ENCODE measurements at places on chromosomes 4 and X.
A peak's percentile ranks its signal among the peaks of the same experiment; 100 is the strongest.

DNA sequence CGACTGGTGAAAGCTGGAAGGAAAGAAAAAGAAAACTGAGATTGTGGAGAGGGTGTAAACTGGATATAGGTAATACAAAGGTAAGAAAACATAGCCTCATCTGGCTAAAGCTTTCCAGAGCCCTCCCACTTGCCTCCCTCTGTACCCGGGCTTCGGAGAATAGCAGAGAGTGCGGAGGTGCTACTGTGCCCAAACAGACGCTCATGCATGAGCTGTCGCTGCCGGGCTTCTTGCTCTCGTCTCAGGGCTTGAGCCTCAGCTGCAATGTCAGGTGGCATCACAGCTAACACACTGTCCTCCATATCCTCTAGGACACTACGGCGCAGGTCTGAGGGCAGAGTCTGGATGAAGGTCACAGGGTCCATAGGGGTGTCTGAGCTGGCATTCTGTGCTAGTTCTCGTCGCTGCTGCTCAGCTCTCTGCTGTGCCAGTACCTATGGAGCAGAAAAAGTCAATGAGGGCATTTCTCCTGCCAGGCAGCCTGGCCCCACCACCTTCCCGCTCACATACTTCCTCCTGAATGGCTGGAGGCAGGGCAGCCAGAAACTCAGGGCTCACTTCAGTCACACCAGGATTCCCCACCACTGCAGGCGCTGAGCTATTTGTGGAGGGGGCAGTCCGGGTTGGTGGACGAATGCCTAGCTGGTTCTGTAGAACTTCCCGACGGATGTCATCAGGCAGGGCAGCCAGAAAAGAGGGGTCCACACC is 116.7 kb upstream of the HSD17B10 start:
- no peak for DNase-seq

GRCh38 chr4:163110442-163110841 is 56.2 kb downstream of the NAF1 start:
- no peak for DNase-seq

GRCh38 chr4:78518561-78518960 is 33.0 kb upstream of the ANXA3 start:
- no peak for DNase-seq

- DNase-seq = peak; percentile 51
Measured at GRCh38 chr4:185128272-185129119, 14.6 kb upstream of the SLC25A4 start.

- DNase-seq = no peak
Measured at GRCh38 chrX:109818976-109819375, 85.9 kb upstream of the ACSL4 start.

DNA sequence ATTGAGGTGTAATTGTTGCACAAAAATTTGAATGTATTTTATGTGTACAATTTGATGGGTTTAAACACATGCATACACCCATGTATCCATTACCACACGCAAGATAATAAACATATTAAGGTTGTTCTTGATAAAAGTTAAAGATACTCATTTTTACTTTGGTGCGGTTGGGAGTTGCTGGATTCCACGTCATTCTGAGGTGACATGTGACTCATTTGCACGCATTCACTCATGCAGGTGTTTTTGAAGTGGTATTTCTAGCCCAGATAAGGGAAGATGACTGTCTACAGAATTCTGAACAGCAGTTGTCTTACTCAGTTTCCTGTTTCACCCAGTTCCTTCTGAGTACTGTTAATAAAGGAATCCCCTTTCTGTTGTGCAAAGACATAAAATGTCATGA is 142.0 kb downstream of the RTL3 start:
- DNase-seq = no peak

GRCh38 chr4:10413177-10413576 is 44.0 kb downstream of the ZNF518B start:
- no peak for DNase-seq

DNA sequence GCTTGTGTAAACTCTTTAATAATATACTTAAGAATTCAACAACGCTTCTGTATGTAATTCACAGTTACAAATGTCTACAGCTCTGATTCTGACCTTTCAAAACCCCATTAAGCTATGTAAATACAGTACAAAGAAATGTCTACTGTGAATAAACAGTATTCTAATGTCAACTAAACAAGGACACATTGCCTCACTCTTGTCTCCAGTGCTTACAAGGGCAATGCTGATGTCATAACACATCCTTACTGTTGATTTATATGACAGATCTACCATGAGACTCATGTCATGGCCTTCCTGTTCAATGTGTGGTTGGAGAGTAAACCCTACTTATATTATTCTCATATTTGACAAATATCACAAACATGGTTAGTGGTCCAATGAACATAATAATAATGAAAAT is 256.1 kb upstream of the ADGRL3 start:
- no peak for DNase-seq

DNA sequence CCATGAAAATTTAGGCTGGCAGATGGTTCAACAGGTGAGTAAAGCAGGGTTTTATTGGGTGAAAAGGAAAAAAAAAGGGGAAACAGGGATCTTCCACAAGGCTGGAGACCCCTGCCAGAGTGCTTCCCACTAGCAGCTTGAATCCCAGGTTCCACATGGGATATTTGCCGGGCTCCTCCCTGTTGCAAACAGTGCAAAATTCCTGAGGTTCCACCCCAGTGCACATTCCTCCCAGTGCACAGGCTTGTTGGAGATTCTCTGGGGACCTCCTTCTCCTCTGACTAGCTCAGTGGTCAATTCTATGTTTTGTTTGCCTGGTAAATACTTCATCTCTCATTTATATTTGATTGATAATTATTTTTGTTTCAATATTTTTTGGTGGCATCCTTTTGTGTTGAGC is 66.4 kb upstream of the UGT2B15 start:
- DNase-seq = no peak

- DNase-seq = no peak
Measured at GRCh38 chr4:159677521-159677920, 574.6 kb downstream of the RAPGEF2 start.

GRCh38 chrX:72604705-72605104 is 32.1 kb upstream of the HDAC8 start:
- no peak for DNase-seq

DNA sequence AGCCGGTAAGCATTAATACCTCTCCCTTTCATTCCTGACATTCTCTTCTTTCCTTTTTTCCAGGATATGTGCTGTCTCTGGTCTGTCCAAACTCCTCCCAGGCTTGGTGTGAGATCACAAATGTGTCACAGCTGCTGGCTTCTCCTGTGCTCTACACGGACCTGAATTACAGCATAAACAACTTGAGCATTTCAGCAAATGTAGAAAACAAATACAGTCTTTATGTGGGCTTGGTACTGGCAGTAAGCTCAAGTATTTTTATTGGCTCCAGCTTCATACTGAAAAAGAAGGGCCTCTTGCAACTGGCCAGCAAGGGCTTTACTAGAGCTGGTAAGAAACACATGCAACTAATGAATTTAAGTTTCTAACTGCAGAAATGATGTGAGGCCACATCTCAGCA is 8.4 kb downstream of the NIPAL1 start:
- no peak for DNase-seq

GRCh38 chr4:186027405-186027804 is 41.6 kb upstream of the TLR3 start:
- DNase-seq = no peak

GRCh38 chr4:5678977-5679376 is 29.4 kb downstream of the EVC2 start:
- no peak for DNase-seq

GRCh38 chr4:15344041-15344440 is 83.8 kb upstream of the C1QTNF7 start:
- no peak for DNase-seq

DNA sequence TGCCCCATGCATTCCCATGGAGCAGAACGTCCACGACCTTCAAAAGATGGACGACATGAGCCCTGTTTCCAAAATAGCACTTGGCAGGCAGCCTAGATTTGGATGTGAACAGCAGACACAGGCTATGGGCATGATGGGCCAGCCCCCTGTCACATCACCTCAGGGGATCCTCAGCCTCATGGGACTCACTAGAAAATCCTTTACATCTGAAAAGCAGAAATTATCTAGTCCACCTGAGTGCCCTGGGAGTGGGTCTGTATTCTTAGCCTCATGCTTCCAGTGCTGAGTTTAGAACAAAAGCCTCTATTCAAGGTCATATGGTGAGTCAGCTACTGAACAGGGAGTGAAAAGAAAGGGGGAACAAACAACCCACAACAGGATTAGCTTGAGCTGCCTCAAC is 35.8 kb downstream of the GRIA3 start:
- no peak for DNase-seq

DNA sequence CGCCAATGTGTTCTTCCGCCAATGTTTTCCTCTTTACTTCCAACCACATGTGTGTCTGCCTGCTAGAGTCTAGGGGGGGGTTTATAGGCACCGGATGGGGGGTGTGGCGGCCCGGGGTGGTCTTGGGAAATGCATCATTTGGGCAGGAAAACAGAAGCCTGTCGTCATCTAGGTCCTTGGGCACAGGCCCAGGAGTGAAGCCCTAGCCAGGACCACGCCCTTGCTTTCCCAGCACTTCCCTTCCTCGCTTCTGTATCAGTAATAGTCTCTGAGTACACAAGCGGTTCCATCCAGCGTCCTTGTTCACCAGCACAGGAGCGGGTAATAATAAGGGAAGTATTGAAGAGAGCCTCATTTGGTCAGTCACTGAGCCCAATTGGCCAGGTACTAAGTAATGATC is 74.5 kb downstream of the QDPR start:
- no peak for DNase-seq

- no peak for DNase-seq
Measured at GRCh38 chr4:18198653-18199052, 177.1 kb upstream of the LCORL start.

DNA sequence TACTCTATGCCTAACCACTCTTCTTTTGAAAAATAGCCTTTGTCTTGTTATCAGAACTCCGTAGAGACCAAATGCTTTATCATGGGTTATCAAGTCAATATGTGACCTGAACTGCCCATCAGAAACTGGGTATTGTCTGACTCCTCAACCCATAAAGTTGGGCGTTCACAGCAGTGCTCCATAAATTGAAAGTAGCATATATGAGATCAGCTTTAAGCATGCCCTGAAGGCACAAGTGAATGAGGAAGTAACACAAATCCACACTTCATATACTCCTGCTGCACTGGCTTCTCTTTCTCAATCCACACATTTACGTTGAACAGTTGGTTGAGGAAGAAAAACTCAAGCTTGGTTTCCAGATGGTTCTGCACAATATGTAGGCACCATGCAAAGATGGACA is 1106.0 kb downstream of the STIM2 start:
- DNase-seq = no peak

GRCh38 chrX:52337410-52337809 is 31.4 kb upstream of the XAGE2 start:
- no peak for DNase-seq

DNA sequence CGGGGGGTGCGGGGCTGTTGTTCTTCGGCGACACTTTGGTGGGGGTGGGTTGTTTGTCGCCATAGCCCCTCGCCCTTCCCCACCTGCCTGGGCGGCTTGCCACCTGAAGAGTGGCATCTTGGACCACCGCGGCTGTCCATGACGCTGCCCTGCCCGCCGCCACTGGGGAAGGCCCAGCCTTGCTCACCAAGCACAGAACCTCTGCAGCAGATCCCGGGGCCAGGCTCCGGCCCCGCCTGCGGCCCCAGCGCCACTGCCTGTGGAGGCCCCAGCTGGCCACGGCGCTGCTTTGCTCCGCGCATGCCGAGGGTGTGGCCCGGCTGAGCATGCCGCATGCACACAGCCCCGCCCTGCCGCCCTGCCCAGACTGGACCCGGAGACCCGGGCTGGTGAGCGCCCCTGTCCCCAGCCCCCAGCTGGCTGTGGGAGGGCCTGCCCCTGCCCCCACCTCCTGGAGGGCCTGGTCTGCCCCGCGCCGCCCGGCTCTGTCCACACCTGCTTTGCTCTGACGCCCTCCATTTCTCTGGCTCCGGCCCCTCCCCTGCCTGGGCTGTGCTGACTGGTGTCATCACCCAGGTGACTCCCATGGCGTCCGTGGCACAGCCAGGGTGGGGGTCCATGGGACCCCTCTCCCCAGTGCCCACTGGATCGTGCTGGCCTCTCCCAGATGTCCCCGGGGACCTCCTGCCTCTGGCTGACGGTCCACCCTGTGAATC is 5.3 kb downstream of the NAT8L start:
- no peak for DNase-seq

DNA sequence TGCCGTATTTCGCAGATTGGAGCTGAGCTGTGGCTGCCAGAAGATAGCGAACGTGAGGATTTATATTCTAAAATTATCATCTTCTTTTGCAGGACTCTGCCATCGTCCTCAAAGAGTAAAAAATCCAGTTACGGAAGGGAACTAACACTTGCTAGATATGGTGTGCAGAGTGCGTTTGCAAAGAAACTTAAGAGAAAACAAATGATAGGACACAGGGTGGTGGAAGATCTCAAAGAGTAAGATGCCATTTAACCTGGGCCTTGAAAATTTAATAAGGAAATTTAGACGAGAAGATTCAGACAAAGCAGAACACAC is 566 bp downstream of the LARP7 start:
- no peak for DNase-seq

DNA sequence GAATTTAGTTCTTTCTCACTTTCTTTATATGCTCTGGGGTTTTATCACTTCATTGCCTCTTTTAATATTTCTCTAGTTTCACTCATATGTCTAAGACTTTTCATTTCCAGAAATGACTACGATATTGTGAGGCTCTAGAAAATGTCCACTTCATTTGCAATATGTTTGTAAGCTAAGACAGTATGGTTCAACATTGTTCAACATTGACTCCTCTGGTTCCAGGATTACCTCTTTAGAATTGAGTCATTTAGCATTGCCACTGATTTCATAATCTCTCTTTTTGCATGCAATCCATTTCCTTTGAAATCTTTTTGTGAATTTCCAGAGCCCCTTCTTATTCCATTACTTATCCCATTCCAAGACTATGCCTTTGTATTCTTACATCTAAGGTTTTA is 32.3 kb downstream of the BBS12 start:
- no peak for DNase-seq

- peak; percentile 34 for DNase-seq
Measured at GRCh38 chr4:1246111-1246881, 2.6 kb downstream of the CTBP1 start.

GRCh38 chr4:103786014-103786413 is 66.2 kb upstream of the TACR3 start:
- peak; percentile 1 for DNase-seq

DNA sequence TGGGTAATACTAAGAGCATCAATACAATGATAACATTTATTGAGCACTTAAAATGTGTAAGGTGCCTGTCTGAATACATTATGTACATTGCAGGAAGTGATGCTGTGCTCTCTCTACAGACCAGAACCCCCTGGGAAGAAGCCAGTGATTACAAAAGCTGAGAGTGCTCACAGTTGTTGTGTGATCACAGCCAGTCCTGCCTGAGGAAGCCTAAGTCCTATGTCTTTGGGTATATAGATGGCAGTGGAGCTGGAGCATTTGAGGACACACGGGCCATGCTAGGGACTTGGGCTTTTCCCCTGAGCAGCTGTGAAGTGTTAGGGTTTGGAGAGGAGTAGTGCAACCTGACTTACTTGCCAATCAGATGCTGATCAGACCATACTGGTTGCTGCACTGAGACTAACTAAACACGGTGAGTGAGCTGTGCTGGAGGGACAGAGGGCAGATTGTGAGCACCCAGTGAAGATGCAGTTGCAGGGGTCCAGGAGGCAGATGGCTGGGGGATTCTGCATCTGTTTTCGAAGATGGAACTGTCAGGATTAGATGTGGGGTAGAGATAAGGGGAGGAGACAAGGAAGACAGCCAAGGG is 60.8 kb upstream of the TBC1D14 start:
- DNase-seq = no peak

Data from GM12891 (cell line).